ENCODE measurements at places on chromosomes 4 and X. TPM values are rescaled to one million over a fixed set of nuclear protein-coding genes. Genes with fewer than 3 reads are reported as not detected.

DNA sequence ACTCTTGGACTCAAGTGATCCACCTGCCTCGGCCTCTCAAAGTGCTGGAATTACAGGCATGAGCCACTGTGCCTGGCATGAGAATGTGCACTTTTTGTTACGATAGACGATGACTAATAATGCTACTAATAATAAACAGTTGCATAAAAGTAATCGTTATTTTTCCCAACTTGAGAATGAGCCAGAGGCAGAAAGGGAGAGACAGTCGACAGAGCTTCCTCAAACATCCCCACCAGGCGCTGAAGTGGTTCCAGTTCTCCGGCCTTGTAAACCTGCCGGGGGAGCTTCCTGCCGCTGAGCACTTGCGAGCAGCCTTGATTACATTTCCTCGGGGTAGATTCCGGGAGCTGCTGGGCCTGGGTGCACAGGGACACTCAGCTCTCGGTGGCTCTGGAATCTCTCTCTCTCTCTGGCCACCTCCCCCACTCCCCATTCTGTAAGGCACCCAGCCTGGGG lies 8.9 kb upstream of the HTRA3 start:
- DNase-seq = peak; percentile 68
- H3K27me3 ChIP-seq = no peaks in the 10 kb centered on the region
- no peaks in the 10 kb centered on the region for H3K4me1 ChIP-seq
- no peaks in the 10 kb centered on the region for H3K36me3 ChIP-seq
- no peak overlapping the region for H3K27ac ChIP-seq

- no peaks in the 10 kb centered on the region for H3K4me1 ChIP-seq
- peaks cover 86% of the 10 kb centered on the region for H3K27me3 ChIP-seq
- no peak overlapping the region for H3K27ac ChIP-seq
- no peak overlapping the region for H3K4me3 ChIP-seq
- no peaks in the 10 kb centered on the region for H3K36me3 ChIP-seq
Observed at GRCh38 chr4:152016303-152016620, 255.5 kb upstream of the GATB start.

DNA sequence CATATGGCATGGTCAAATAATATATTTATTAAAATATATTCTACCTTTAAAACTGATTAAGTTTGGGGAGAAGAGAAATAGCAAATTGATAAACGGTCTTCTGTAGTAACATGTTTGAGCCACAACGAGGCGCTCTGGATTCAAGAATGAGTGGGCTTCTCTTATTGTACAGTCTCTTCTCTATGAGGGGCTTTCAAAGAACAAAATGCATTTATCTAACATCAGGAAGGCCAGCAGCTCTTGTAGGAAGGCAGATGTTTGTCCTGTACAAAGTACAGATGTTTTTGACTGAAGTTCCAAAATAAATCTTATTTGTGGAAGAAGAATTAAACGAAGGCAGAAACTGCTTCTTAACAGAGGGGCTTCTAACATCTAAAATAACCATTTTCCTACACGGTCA lies 153.6 kb downstream of the RASL11B start:
- no peak overlapping the region for H3K4me3 ChIP-seq
- H3K36me3 ChIP-seq = no peaks in the 10 kb centered on the region
- no peaks in the 10 kb centered on the region for H3K4me1 ChIP-seq
- no peaks in the 10 kb centered on the region for H3K27me3 ChIP-seq
- no peak overlapping the region for H3K27ac ChIP-seq
- peak; percentile 74 for DNase-seq

CLDN34 gene
- 0.49 TPM for total RNA-seq

SRPX gene
- total RNA-seq = 2.0 TPM
